ENCODE measurements at places on chromosomes 7 and 10.
A peak's percentile ranks its signal among the peaks of the same experiment; 100 is the strongest.

DNA sequence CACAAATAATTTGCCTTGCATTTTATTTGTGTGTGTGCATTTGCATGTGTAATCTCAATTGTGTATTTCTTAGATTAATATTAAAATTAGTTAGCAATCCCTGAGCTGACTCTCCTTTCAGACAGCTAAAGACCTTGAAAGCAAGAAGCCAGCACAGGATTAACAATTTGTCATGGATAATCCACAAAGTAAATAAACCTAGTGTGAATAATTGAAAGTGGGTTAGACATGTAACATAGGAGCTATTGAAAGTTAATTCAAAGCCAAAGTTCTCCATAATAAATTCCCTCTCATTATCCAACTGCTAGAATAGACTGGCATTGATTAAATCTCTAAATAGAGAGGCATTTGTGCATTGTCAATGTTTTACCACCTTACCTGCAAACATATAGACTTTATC is 326.1 kb downstream of the PLXDC2 start:
- no peak for DNase-seq

DNA sequence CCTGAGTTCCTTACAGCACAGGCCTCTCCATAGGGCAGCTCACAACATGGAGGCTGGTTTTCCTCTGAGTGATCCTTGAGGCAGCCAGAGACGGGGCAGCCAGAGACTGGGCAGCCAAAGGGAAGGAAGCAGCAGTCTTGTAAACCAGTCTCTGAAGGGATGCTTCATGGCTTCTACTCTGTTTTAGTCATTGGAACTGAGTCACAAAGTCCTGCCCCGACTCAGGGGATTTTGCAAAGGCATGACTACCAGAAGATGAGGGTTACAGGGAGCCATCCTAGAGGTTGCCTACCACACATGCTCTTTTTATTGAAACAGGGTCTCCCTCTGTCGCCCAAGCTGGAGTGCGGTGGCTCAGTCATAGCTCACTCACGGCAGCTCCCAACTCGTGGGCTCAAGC is 44.4 kb upstream of the COMMD3 start:
- DNase-seq: no peak

GRCh38 chr7:8185926-8186683 is 75.9 kb downstream of the ICA1 start:
- DNase-seq: no peak

DNA sequence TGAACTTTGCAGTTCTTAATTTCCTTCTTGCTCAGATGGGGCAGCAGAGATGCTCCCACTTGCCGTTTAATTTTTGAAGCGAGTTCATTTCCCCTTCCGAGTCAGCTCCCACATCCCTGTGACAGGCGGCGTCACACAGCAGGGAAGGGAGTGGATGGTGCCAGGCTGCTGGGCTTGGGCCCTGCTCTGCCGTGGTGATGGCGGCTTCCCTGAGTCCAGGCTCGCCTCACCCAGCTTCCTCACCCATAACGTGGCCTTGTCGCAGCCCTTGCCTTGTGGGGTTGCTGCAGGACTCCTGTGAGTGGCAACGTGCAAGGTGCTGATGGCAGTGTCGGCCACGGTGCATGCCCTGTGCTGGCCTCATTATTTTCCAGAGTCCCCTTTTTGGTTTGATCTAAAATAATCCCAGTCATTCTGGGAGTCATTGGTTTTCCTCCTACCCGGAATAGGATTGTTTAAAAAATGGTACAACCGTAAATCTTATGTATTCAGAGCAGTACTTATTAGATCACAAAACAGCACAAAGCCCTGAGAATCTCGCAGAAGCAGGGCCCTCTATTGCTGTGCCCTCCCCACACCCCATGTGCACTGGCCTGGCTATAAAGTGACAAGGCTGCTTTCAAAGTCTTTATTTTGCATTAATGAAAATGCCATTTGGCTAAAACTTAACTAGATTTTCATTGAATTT is 260.1 kb downstream of the WDR37 start:
- DNase-seq: no peak

DNA sequence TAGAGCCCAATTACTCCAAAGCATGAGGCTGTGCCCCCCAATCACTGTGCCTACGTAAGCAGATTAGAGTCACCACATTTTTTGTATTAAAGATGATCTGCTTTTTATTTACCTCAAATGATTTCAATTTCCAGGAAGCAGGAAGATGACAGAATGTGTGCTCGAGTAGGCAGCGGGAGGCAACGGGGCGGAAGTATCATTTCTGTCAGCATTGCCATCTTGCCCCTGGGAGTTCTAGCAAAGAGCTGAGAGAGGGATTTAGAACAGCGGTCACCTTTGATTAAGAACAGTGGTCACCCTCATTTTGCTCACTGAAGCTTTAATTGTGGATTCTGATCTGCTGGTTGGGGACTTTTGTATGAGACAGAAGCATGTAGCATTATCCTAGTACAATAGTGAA is 117.1 kb upstream of the FAM13C start:
- DNase-seq: no peak

GRCh38 chr10:22017283-22018020 is 13.9 kb upstream of the DNAJC1 start:
- DNase-seq: no peak

DNA sequence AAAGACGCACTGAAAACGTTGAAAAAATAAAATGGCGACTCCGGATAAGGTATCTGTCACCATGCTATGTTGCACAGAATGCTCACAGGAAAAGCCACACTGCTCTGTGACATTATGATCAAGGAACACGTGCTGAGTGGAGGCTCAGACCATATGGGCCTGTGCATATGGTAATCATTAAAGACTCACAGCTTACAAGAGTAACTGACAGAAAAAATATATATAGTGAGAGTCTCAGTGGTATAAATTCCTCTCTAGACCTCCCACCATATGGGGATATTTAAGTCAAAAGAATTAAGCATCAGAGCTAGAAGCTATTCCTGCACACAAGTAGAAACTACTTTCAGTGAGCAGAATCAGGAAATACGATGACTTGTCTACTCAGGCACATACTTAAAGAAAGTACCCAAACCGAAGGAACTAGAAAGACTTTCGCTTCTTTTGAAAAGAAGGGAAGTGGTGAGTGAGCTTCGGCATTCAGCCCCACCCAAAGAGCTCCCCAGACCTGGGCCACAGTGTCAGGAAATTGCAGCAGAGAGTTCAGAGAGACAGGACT is 65.1 kb upstream of the MPP7 start:
- DNase-seq: peak; percentile 72

GRCh38 chr10:124532106-124532641 is 70.6 kb downstream of the LHPP start:
- DNase-seq: no peak

DNA sequence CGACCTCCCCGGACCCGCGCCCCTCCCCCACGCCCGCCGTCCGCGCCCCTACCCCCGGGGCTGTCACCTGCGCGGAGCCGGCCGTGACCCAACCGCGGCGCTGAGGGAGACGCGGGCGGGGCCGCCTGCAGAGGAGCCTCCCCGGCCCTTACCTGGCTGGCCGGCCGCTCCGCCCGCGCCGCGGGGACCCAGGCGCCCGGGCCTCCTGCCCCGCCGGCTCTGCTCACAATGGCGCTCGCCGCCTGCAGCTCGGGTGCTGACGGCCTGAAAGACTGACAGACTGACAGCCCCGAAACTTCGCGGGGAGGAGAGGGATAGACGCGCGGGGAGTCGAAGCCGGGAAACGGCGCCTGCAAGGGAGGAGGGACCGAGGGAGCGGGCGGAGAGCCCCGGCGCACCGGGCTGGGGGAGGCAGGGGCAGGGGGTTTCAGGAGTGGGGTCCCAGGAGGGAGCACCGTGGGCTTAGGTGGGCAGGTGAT is 393 bp downstream of the ZNF467 start:
- peak; percentile 49 for DNase-seq

DNA sequence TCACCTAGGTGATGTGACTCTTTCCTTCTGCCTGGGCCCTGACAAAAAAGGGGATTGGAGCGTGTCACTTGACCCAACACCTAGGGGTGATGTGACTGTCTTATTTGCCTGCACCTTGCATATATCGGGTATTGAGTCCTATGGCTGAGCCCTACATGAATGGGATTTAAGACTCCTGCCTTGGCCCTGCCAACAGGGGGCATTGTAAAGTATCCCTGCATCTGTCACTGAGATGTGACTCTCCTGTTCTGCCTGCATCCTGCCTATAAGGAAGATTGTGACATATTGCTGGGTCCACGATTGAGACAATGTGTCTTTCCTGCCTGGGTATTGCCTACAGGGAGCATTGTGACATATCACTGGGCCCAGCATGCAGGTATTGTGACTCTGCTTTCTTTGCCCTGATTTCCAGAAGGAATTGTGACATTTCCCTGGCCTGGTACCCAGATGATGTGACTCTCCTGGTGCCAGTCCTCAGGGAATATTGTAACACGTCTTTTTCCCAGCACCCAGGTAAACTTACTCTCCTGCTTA is 14.2 kb upstream of the ZNF107 start:
- DNase-seq: no peak

DNA sequence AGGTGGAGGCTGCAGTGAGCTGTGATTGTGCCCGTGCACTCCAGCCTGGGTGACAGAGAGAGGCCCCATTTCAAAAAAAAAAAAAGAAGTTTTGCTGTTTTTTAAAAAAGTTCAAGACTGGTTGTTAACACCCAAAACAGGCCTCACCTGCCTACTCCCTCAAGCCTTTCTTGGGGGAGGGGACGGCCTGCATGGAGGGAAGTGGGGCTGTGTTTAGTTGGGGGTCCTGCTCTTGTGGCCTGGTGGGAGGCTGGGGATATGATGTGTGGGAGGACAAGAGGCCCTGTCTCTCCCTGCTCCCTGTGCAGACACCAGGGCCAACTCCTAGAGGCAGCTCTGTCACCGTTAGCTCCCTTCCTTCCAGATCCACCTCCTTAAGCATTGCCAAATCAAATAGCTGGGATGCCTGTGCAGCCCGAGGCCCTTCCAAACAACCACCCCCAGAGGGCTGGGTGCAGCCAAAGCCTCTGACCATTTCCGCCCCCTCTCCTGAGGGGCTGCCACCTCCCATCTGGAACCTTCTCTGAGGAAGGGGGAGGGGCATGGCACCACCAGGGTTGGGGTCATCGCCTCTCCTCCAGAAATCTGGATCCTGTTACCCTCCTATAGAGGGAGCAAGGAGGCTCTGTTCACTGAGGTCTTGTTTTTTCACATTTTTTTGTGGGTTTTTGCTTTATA is 32.9 kb upstream of the ANKRD2 start:
- DNase-seq: no peak

GRCh38 chr7:80647436-80647835 is 9.0 kb downstream of the CD36 start:
- DNase-seq: no peak

- no peak for DNase-seq
These were observed 14.7 kb upstream of the LMBR1 start for GRCh38 chr7:156907656-156908055.

- DNase-seq: no peak
These were observed 30.0 kb upstream of the VDAC2 start for GRCh38 chr10:75180592-75180991.

GRCh38 chr10:5564537-5565204 is 39.9 kb downstream of the CALML3 start:
- peak; percentile 45 for DNase-seq

- no peak for DNase-seq
These were observed 72.1 kb upstream of the TNRC18 start for GRCh38 chr7:5495581-5496375.

DNA sequence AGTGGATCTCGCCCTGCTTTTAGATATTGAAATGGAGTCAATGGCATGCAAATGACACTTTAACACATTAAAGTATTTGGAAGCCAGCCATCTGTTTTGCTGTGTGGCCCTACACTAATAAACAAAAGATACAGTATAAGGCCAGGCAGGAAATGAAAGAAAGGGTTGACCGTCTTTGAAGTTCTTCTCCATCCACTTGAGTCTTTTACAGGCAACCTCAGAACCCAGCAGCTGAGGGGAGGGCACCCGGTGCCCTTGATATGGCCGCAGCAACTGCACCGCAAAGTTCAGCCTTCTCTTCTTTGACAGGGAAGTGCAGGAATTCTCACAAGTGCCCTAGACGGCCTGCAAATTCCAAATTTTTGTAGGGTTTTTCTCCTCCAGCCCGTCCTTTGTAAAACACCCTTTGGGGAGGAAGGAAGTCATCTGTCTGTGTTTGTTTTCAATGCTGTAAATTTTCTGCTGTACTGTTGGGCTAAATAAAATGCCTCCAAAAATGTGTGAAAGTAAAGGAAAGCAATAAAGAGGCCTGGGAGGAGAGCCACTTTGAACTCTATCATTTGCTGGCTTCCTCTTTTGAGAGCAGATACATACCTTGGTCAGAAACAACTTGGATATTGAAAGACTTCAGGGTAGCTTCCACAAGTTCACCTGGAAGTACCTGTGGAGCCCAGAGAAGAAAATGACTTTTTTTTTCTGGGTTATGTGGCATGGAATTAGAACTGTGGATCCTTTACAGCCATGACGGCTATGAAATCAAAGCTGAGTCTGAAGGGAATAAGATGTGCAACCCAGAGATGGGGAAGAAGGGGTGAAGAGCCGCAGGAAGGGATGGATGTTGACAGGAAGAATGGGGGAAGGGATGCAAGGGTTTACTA is 3.6 kb downstream of the HOXA1 start:
- DNase-seq: no peak

DNA sequence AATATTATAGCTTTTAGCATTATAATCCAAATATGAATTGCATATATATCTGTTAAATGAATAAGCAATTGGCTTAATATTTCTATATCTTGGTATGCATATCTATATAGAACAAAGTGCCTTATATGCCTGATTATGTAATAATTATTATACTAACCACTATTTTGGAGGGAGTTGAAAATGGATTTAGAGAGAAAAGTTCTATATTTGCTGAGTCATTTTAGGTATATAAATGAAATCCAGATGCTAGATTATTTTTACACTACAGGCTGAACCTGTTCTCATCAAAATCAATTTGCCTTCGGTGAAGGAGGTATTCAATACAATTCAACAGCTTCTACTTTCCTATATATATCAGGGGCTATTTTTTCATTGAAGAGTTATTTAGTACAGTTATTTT is 276.4 kb downstream of the PCLO start:
- no peak for DNase-seq

DNA sequence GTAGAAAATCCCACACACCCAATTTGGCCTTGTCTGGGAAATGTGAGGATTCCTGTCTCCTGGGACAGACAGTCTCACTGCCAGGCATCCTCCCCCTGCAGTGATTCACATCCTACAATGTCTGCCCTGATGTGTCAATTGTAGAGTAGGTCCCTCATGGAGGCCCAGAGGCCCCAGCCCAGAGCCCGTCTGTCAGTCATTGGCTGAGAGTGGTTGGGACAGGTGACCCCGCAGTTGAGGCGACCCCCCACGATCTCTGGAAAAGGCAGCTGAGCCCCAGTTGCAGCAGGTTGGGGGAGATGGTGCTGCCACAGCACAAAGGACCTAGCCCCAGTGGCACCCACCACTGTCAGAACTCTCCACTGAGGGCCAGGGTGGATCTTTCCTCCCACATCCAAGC is 84.3 kb upstream of the INSIG1 start:
- DNase-seq: no peak

DNA sequence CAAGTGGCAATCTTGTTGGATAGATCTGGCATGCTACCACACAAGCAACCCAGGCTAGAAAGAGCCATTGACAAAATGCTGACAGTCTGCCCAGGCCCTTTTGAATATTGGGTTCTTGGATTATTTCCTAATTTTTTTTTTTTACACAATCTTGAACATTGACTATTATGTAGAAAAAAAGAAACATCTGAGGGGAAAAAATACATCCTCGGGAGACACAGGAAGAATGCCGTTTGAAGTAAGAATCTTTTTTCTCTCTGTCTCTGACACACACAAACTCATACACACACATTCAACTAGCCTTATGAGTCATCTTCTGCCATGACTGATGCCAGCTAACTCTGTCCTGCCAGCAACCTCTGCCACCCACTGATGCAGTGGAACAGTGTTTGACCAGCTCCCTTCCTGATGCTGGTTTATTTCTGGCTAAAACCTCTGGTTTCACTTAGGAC is 47.2 kb downstream of the SORBS1 start:
- DNase-seq: no peak

GRCh38 chr7:100598425-100598824 is 3.7 kb upstream of the PCOLCE start:
- DNase-seq: no peak

Measured in thymus (tissue), 14 donors.